H4 (cell line): ENCODE measurements at places on chromosomes 12 and 14.
A peak's percentile ranks its signal among the peaks of the same experiment; 100 is the strongest.

DNA sequence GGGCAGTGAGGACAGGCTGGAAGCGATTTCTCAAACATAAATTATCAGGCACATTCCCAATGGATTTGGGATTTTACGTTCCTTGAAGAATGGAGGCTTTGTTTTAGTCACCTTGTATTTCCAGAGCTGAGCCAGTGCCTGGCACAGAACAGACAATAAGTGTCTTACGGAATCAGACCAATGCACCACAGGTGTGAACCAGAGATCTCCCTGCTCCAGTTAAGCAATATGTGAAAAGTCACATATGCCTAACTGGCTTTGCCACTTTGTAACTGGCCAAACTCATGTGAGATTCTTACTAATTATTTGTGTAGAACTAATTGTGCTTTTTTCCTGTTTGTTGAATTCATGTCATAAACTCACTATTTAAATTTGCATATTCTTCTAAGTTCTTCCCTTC is 130.4 kb downstream of the KCNH5 start:
- DNase-seq = no peak

DNA sequence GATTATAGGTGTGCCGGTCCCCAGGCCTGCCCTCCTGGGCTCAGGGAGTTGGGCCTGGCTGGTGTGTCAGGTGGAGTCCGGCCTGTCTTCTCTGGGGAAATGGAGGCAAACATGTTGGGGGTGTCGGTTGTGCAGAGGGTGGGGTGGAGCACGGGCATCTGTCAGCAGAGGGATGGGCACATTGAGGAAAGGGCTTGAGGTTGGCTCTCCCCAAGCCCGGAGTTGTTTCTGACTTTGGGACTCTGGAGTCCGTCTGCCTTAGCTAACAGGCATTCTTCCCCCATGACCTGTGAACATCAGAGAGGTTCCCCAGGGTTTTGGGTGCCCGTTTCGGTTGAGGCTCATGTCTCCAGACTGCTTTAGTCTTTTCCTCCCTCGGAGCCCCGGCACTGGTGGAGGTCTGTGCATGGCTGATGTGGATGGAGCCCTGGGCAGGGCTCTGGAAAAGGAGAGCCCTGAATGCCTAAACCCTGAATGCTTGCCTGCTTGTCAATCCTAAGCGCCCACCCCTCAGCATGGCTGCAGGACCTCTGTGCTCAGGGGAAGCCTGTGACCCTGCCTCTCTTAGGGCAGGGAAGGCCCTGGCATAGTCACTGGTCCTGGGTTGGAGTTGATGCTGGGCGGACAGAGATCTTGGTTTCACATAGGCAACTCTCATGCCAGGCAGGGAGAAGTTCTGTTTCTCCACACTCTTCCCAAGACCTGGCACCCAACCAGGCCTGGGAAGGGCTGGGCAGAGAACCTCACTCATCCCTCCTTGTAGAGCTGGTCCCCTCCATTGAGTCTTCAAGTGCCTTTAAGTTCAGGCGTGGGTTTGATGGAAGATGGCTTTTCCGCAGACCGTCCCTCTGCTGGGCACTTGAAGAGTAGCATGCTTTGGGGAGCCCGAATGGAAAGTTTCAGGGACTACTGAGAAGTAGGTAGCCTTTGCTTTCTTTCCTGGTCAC is 12.9 kb downstream of the NYNRIN start:
- DNase-seq = peak; percentile 40

DNA sequence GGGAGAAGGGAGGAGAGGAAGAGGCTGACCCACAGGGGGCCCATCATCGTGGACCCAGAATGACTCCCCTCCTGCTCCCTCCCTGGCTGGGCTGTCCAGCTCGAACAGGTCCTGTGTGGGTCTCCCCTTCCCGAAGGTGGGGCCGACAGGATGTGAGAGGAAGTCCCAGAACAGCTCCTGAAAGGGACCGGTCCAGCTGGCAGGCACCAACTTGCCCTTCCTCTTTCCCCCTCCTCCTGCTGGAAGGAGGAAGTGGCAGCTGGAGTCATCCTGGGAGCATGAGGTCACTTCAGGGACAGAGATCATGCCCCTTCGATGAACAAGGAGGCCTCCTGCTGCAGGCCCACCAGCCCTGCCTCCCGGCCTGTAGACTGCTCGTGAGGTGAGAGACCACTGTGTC is 35.0 kb upstream of the BEGAIN start:
- no peak for DNase-seq

GRCh38 chr12:99444859-99445316 is 202.7 kb upstream of the GARIN6 start:
- DNase-seq = no peak

DNA sequence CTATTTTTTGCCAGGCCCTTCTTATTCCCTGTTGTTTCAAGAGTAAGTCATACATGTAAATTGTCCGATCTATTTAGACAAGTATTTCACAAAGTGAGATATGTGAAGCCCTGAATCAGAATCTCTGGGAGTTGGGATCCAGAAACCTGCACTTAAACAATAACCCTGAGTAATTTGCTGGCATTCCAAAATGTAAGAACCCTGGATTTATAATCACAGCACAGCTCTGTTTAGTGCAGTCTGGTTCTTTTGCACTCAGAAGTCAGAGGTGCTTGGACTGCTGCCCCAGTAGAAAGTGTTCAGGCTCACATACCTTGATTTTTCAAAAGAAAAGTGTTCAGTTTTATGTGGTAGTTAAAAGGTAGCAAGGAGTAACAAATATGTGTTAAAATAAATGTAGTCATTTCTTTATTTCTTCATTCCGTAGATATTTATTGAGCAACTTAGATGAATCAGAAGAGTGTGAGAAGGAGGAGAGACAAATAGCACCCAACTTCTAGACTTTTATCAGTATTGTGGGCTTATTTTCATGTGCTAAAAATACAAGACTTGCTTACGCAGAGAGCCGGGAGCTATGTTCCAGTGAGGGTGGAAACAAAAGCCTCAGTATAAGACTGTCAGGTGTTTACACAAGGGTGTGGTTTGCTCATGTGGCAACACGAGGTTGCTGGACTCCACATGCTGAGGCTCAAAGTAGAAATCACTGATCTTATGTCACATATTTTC is 70.1 kb downstream of the SYNE2 start:
- peak; percentile 76 for DNase-seq

- no peak for DNase-seq
Observed at GRCh38 chr14:76329154-76329928, 46.6 kb upstream of the ESRRB start.

DNA sequence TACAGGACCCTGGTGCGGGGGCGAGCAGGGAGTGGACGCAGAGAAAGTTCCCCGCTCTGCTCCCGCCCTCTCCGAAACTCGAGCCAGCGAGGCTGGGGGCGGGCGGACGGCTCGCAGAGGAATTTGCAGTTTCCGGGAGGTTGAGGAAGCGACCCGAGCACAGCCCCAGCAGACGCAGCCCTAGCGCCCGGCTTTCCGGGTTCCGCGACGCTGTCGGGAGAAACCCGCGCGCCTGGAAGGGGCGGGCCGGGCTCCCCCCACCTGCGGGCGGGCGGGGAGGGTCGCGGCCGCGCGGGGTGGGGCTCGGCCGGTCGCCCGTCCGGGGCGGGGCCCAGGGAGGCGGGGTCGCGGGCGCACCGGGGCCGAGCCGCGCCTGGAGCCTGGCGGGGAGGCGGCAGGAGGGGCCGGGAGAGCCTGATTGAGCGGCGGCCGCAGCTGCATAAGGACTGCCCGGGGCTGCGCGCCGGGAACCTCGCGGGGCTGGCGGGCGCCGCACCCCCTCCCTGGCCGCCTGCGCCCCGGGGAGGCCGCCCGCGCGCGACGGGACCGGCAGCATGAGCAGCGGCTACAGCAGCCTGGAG is at the start of gene RASSF3:
Gene RASSF3 (plus strand): TSS at position 417 of the 581 bp plus-strand sequence. CDS start 138 bp downstream, at position 555.
- DNase-seq = peak; percentile 41

- no peak for DNase-seq
Observed at GRCh38 chr12:5345534-5345933, 86.4 kb upstream of the NTF3 start.

GRCh38 chr12:94206886-94207285 is 58.5 kb downstream of the PLXNC1 start:
- DNase-seq = no peak

DNA sequence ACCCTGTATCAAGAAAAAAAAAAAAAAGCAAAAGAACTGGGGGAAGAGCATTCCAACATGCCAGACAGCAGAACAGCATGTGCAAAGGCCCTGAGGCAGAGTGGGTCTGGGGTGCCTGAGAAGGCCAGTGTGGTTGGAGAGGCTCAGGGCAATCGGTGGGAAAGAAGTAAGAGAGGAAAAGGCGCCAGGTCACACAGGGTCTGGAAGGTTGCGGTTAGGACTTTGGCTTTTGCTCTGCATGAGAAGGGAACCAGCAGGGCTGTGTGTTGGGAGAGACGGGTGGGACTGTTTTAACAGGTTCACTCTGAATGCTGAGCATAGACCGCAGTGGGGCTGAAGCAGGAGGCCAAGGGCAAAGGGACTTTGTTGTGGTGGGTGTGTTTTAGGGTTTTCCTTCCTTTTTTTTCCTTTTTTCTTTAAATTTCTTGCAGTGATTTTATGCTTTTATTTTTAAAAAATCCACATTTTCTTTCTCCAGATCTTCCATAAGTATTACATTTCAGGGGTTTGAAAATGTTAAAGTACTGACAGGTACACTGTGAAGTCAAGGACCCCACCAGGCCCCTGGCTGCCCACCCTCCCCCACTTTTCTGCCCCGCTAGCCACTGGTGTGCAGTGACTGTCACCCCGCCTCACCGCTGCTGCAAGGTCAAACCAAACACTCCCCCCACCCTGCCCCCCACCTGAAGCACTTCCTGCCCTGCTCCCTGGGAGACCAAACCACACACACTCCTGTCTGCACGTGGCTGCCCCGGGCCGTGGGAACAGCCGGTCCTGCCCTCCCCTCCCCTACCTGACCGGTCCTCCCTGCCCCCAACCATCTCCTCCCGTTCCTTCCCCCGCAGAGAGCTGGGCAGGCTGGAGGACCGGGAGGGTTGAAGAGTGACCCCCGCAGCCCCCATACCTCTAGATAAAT is 30.0 kb downstream of the DTX1 start:
- DNase-seq = peak; percentile 50

GRCh38 chr12:50039151-50039835 is 14.0 kb upstream of the RACGAP1 start:
- peak; percentile 69 for DNase-seq

DNA sequence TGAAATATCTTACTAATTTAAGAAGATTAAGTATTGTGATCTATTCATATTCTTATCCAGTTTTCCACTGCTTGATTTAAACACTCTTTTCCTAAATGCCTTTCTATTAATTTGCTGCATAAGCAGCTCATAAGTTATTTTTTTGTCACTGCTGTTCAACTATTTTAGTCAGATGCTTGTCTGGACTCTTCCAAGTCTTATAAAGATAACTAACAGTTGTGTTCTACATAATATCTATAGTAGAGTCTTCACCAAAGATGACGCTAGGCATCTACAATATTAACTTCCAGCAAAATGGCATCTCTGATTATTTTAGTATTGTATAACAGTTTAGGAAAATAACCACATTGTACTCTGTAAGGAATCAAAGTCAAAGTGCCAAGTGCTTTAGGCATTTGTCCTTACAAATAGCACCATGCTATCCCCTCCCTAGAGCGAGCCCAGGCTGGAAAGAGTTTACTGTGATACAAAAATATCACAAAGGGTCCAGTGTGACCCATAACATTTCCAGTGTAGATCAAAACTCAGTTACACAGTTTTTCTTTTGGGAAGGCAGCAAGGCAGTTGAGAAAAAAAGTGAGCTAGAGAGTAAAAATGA is 98.2 kb downstream of the DENND5B start:
- no peak for DNase-seq

DNA sequence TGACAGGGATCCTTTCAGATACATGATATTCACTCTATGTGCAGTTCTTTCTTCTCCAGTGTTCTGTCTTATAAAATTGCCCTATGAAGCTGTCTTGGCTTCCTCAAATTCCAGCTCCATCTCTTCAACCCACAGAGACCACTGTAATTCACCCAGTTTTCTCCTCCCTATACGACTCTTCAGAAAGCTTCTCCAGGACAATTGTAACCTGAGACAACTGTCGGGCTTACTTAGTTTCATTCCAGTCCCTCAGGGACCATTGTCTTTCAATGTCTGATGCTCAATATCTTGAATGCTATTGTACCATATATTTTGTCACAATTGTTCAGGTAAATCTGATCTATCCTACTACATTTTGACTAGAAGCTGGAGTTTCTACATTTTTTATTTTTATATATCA is 345.3 kb downstream of the RPL10L start:
- no peak for DNase-seq
